ENCODE measurements at places on chromosomes 6 and 20.

DNA sequence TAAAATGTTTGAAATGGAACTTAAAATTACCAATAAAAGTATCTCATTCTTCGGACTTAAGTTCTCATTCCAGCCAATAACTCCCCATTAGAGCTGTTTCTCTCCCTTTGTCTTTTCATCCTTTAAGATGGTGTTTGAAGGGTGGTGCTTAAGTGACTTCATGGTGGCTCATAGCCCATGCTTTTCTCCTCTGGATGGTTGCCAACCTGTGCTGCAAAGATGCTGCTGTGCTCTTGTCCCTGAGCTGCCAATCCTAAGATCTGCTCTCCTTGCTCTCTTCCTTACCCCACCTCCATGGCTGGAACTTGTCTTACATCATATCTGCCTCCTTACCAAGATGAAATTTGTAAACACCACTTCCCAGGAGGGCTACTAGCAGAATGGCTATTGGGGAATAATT lies 31.6 kb upstream of the PNRC1 start:
- DNase-seq: no peak

DNA sequence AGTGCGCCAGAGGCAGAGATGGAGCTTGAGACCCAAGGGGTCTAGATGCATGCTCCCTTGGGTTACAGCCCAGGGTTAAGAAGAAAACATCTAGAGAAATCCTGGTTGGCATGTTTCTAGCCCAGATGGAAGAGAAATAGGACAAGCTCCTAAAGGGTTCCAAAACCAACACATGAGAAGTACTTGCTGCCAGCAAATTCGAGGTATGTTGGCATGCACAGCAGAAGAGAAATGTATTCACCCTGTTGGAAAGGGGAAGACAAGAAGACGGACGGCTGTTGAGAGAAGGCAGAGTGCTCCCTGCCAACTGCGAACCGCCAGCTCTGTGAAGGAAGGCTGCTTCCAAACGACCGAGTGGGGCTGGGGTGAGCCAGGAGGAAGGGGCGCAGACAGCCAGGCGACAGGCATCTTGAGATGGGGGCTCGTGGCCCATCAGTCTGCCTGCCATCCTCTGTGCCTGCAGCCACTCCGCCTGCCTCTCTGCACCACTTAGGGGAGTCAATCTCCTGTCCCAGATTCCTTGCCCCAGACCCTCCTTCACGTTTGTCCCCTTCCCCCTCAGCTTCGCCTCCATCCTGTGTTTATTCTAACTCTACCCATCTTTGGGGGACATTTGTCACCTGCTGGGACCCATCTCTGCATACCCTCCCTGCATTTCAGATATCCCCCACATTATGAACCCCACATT lies 249.2 kb downstream of the CDC5L start:
- no peak for DNase-seq

GRCh38 chr6:6581054-6581453 lies 7.5 kb upstream of the LY86 start:
- no peak for DNase-seq

DNA sequence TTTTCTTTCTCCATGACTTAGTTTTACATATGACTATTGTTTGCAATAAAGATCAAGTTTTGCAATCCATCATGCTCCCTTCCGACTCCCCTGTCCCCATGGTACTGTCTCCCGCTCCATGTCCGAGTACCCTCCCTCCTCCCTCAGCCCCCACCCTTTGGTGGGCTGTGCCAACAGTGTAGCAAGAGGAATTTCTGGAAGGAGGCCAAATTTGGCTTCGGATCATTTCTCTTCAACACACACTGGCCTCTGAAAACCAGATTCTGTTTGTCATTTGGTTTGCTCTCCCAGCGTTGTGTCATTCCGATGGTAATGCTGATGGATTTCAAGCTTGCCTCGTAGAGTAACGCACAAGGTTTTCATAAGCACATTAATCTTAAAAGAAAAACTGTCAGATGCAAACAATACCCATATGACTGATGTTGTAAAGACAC lies 22.9 kb upstream of the PAX1 start:
- DNase-seq: no peak

DNA sequence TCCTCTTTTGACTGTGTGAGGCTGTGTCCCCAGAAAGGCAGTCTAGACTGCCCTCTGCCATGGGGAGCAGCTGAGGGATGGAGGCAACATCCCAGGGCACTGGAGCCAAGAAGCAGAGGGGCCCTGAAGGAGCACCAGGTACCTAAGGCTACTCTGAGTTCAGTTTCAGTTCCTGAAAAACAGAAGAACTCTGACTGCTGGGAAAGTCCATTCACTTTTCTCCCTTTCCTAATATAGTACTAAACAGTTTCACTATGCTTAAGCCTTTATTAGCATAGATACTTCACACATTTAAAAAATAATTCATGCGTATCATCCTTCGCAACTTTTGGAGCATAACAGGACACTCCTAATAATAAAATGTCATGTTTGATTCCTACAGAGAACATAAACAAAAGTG lies 130.0 kb downstream of the FOXC1 start:
- DNase-seq: no peak

DNA sequence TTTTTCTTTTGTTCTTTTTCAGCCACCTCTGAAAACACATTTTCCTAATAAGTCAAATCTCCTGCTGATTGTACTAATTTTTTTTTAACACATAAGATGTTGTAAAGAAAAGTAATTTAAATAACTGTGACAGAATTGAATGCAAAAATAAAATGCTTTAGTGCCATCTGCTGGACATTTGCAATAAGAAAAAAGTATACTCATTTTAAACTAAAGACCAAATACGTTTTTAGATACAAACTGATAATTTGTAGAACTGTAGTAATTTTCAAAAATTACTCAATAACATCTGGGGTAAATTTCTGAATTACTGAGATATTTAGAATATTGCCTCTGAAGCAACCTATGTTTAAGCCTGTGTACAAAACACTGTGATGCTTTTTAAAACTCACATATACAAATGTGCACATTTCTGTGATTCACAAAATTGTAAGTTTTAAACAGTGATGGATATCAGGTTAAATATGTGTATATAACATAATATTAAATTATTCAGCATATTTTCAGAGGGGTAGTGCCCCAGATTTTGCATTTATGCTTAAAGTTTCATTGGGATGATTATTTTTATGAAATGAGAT lies 198.7 kb downstream of the RIMS1 start:
- peak; percentile 68 for DNase-seq

DNA sequence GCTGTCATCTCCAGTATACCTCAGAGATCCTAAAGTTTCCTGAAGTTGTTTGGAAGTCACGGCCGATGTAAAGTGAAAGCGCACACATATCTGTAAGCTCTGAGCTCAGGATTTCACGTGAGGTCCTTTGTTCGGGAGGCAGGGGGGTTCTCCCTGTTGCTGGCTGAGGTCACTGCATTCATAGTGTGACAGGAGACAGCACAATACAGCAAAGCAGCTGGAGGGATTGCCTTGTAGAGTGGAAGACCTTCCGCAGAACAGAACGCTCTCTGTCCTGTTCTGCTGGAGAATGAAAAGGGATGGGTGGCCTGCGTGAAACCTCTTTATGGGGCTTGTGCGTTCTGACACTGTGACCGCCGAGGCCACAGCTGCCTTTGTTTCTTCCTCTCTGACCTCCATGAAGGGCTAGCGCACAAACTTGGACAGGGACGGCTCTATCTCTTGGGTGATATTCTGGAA lies 13.4 kb upstream of the SERPINB1 start:
- peak; percentile 21 for DNase-seq

DNA sequence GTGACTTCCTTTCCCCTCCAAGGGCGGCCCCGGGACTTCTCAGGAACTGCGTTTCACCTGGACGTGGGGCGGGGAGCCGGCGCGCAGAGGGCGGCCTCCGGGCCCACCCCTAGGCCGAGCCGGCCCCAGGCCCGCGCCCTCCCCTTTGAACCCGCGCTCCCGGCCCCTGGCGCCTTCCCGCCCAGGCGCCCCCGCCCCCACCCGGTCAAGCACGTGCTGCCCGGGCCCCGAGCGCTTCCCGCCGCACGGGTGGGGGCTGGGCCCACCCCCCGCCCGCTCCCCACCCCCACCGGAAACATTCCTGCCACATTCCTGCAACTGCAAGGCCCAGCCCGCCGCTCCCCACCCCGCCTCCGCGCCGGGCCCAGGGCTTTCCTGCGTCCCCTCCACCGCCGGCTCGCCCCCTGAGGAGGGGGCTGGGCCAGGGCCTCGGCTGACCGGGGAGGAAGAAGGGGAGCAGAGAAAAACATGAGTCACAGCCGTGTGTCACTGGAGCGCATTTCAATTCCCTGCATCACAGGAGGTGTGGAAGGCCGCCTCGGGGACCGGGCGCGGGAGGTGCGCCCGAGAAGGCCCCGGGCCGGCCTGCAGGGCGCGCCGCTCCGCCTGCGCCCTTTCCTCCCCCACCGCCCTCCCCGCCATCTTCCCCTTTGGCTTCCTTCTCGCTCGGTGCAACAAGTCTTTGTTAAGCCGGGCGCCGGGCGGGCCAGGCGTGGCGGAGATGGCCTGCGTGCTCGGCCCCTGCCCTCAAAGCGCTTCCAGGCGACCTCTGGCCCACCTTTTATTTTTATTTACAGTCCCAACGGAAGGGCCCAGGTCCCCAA lies 1.2 kb upstream of the HMGA1 start:
- DNase-seq: peak; percentile 89

DNA sequence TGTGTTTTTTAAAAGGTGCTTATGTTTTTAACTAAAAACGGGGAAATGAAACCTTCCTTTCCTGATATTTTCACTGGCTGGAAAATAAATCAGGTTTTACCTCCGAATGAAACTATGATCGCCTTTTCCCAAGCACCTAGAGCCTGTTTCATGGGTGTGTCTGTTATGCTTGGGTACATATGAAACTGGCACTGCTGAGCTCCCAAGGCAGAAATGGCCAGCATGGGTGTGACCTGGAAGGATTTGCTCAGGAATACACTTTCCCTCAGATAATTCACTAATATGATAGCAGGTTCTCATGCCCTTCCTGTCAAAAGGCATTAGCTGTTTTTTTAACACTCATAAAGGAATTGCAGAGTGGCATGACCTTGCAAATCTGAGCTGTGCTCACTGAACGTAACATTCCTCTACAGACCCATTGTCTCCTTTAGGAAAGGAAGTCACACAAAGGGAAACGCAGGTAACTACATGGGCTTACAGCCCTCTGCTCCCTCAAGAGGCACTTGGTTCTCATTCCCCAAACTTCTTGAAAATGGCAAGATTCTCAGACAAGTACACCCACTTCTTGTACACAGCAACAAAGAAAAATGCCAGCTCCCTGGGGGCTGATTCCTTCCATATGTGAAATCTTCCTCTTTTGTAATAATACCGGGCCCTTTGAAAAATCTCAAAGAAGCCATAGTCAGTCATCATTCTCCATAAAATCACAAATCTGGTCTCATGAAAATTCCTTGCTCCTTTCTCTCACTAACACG lies 72.7 kb downstream of the METTL24 start:
- no peak for DNase-seq

DNA sequence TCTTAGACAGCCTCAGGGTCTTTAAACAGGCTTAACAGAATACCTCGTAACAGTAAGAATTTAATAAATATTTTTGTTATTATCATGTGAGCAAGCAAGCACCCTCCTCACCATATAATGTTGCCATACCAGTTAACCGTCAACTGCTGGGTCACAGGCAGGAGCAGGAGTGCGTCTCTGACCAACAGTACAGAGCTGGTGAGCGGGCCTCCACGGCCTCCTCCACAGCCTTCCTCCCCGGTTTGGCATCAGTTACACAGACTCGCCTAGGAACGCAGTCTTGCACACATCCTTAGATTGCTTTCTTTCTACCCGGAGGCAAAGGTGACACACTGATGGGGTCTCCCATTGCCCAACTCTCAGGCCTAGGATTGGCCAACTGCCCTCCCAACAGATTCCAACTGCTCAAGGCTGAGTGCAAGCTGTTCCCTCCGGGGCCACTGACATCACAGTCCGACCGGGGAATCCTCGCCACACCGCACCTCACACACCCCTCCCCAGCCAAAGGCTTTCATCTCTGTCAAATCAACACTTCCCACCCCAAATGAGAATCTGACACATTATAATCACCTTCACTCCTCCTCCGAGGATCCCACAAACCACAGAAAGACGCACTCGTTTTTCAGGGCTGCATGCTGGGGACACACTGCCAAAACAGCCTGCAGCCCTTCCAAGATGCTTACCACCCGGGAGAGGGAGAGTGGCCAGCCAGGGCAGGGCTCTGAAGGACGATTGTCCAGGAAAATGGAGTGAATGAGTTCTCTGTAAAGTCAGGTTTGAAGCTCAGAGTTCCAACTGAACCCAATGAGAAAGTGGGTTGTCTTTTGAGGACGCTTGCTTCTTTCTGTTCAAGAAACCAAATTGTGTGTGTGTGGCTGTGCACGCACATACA lies 63.2 kb downstream of the PDE10A start:
- peak; percentile 86 for DNase-seq

- DNase-seq: no peak
Observed at GRCh38 chr6:15453186-15453585, 207.3 kb downstream of the JARID2 start.

- DNase-seq: no peak
Observed at GRCh38 chr6:56096946-56097621, 150.3 kb downstream of the COL21A1 start.

All from trophoblast cell (in vitro differentiated cells and primary cell).